ENCODE measurements at places on chromosomes 11 and 22.
A peak's percentile ranks its signal among the peaks of the same experiment; 100 is the strongest.

DNA sequence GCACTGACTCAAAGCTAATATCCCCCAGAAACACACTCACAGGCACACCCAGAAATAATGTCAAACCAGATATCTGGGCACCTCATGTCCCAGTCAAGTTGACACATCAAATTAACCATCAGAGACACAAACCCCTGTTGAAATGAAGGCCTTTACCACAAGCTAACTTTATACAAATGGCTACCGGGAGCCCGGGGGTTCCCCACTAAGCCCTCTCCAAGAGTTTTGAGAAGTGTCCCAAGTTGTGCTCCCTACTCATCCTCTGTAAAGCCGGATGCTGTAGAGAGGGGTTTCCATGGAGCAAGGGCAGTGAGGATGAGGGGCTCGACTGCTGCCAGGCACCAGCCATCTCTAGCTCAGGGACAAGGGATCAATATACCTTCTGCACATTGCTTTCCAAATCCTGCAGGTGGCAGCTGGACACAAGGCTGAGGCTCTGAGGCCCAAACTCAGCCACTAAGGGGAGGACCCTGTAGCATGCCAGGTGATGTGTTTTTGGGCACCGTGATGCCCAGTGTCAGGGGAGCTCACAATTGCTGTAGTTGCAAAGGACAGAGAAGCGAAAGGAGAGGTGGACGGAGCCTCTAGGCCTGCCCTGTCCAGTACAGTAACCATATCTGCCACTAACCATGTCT lies 145.7 kb downstream of the TTC17 start:
- no peak for DNase-seq

GRCh38 chr22:49546811-49547585 lies 280.7 kb downstream of the BRD1 start:
- no peak for DNase-seq

- DNase-seq = peak; percentile 37
Measured at GRCh38 chr11:111303461-111303860, 5.1 kb downstream of the POU2AF3 start.

GRCh38 chr11:128231845-128232410 lies 355.4 kb downstream of the ETS1 start:
- DNase-seq = no peak

- DNase-seq = no peak
Measured at GRCh38 chr11:62190011-62190410, at the start of gene SCGB1D1. Gene SCGB1D1, plus strand, starts transcription at chr11:62190216. Its CDS starts 69 bp downstream, at chr11:62190285.

DNA sequence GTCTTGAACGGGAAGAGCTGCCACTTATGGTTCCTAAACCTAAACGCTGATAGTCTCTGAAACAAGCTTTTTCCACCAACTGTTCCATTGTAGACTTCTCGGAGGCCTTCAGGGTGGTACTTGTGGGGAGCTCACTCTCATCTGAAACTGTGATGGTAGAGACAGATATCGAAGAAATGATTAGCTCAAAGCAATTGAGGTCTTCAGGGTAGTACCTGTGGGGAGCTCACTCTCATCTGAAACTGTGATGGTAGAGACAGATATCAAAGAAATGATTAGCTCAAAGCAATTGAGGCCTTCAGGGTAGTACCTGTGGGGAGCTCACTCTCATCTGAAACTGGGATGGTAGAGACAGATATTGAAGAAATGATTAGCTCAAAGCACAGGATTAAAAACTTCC lies 175.7 kb downstream of the SWAP70 start:
- DNase-seq = no peak

DNA sequence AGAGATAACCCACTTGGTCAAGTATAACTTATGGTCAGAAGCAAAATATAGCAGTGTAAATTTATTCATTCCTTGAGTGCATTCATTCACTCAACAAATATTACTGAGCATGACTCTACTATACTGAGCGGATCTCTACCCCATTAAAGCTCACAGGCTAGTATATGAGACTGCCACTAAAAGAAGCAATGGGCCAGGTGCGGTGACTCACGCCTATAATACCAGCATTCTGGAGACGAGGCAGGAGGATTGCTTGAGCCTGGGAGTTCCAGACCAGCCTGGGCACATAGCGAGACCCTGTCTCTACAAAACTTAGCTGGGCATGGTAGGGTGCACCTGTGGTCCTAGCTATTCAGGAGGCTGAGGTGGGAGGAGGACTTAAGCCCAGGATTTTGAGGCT lies 197.6 kb upstream of the BLID start:
- no peak for DNase-seq

DNA sequence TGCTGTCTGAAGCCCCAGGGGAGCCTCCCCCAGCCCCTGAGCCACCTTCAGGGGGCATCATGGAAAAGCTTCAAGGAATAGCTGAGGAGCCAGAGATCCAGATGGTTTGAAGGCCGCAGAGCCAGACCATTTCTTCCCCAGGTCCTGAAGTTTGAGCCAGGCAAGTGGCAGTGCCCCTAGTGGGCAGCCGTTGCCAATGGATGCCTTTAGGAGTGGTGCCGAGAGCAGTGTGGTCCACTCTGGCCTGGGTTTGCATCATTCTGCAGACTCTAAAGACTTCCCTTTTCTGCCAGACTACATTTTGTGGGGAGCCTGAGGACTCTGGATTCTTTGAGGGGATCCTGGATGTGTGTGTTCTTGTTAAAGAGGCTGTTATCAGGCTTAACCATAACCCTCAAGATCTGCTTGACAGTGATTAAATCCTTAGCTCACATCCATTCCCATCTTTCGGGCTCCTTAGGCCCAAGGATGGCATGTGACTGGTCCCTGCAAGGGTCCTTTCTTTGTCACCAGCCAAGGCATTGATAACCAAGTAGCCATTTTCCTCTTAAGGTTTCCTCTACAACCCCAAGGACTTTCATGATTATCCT lies 13.1 kb downstream of the HINFP start:
- no peak for DNase-seq

DNA sequence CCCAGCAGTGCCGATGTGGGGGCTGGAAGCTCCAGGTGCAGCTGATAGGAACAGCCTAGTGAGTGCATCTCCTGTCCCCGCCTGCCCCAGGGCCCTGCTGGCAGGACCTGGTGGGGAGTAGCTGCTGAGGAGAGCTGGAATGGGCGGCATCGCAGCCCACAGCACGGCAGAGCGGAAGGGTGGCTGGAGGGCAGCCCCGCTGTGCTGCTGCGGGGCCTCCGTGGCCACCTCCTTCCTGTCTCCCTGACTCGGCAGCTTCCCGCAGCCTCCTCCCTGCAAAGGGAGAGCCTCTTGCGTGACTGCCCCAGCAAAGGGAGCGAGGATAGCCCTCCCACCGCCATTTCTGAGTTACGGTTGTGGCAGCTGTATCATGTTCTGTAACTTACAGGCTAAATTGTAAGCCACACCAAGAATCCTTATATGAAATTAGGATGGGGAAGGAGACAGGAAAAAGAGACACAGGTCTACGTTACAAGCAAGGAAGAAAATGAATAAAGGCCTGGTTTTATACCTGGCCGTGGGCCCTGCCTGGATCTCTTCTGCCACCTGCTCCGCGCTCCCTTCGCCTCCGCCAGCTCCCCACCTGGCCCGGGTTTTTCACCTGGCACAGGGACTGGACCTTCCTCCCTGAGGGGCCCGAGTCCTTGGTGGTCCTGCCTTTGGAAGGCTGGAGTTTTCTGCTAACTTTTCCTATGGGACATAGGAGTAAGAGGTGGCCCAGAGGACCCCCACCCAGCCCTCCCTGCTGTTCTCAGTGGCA lies 10.0 kb downstream of the TPCN2 start:
- no peak for DNase-seq

- no peak for DNase-seq
Measured at GRCh38 chr11:60899046-60899936, 7.1 kb downstream of the PRPF19 start.

DNA sequence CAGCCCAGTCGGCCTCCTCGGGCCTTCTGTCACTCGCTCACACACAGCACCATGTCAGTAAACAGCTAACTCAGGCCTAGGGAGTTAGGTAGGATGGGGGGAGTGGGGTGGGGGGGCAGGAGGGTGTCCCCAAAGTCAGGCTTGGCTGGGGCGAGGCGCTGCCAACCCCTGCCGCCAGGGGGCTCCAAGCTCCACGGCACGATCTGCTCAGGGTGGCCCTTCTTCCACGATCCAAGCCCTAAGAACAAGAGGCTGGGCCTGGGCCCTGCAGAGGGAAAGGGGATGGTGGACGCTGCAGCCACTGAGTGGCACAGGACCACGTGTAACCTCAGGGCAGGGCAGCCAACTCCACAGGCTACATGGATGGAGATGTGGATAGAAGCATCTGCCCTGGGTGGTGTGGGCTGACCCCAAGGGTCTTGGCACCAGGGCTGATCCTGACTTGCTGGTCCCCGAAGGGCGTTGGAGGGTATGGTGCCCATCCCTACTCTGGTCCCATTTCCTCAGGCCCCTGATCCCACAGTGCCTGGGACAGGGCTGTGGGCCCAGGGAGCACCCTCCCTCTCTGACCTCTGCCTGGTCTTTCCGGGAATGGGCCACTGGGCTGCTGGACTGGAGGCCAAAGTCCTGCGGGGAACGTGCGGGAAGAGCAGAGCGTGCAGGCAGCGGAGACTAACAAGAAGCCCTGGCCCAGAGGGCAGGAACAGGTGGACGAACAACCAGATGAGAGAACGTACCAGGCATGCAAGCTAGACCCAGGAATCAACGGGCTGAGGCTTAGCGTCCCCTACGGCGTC lies 29.1 kb upstream of the TXNRD2 start:
- no peak for DNase-seq

GRCh38 chr11:76318744-76319384 lies 62.1 kb downstream of the THAP12 start:
- DNase-seq = no peak

- no peak for DNase-seq
Measured at GRCh38 chr22:19040888-19041703, 81.1 kb downstream of the DGCR2 start.

GRCh38 chr11:72141066-72141465 lies 5.5 kb downstream of the FOLR3 start:
- DNase-seq = no peak

- no peak for DNase-seq
Measured at GRCh38 chr11:41306431-41306830, 153.0 kb downstream of the LRRC4C start.

GRCh38 chr11:134125507-134125906 lies 56.6 kb downstream of the JAM3 start:
- DNase-seq = no peak

DNA sequence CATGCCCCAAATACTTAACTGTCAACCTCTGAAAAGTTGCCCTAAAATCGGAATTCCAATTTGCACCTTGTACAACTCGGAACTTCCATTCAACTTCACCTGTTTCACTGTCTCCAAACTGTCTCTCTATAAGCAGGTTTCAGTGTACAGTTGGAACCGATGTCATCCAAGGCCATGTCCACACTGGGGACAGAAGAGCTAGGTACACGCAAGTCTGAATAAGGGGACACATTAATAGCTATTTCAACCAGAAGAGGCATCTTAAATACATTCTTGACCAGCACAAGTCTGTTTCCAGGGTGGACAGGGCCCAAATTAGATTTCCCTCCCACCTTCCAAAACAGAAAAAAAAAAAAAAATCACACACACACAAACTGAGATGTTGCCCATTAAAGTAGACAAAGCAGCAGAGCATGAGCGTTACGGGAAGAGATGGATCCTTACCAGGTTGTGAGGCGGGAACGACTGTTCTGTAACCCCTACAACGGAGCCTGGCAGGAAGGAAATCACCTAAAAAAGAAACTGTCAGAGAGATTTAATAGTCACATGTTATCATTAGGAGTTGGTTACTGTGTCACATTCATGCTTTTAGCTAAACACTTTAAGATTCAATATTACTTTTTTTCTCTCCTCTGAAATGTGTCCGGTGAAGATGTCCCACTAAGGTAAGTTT lies 1.7 kb downstream of the CREBZF start:
- DNase-seq = no peak

DNA sequence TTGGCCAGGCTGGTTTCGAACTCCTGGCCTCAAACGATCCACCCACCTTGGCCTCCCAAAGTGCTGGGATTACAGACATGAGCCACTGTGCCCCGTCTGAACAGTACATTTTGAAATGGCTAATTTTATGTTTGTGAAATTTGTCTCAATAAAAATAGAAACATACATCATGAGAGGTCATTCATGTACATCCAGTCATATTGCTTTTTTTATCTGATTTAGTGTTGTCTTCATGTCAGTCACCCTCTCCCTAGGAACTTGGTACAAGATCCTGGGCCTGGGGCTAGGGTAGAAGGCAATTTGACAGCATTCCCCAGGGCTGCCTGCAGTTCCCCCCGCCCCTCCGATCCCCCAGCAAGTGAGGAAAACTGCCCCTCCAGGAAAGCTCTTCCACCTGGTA lies 46.6 kb upstream of the RBFOX2 start:
- DNase-seq = no peak

DNA sequence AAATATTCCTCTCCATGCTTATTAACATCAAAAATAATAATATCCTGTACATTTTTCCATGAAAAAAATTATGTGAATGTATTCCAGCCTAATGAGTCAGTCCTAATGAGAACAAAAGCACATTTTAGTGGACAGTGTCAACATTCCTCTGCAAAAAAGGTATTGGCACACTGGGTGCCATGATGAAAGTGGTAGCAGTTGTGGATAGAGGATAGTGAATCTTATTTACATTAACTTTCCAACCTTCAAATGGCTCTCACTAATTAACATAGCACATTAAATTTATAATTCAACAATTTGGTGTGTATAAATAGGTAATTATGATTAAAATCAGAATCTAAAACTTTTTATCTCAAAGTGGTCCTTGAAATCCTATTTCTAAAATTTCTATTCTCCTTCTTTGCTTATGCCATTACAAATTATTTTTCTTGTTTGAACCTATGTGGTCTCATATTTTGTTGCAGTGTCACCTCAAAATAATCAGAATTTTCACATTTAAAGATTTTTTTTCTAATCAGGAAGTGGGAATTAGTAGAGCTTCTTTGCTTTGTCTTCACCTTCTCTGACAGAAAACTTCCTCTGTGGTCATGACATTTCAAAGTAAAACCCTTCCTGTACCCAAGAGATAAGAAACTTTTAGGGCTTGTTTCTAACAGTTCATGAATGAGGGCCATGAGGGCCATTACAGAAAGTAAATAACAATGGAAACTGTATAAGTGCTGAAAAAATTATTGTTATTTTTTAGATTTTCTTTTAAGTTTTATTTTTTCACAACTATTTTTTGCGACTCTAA lies 18.7 kb downstream of the SOX6 start:
- DNase-seq = no peak

DNA sequence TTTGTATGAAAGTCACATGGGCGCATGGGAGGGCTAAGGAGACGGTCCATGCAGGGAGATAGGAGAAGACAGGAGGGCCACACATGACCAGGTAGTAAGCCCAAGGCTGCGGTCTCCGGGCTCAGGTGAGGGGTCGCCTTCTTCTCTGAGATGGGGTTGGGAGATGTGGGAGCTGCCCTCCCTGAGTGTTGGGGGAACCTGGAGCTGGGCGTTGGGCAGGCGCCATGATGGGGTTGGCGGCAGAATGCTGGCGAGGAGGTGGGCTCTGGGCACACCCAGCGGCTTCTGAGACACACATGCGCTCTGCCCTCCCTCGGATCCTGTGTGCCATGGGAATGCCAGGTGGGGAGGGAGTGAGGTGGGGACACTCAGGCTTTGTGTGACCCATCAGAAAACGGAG lies 254.8 kb downstream of the TBC1D22A start:
- no peak for DNase-seq

Measured in NCI-H187 treated with DMSO at 0.1 percent for 48 hours (cell line).